ENCODE measurements at places on chromosomes 7 and 10.

- DNase-seq, result no peak
These were observed 4.5 kb downstream of the TRIL start for GRCh38 chr7:28953633-28954032.

- DNase-seq, result no peak
These were observed 517.5 kb downstream of the KIF20B start for GRCh38 chr10:90218846-90219245.

DNA sequence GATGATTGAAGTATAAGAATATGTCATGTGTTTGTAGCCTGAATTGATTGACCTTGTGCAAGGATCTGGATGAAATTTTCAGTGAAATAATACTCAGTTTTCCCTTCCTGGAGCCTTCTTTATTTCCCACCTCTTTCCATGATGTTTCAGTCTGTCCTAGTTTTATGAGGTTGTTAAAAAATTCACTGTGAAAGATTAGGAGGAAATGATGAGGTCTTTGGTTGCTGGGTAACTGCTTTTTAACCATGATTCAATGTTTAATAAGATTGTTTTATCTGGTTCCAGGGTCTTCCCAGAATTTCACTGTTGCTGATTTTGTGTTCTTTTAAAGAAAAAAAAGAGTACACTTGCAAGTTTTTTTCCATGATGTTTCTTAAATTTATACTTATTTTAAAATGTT is 221.5 kb downstream of the MBL2 start:
- DNase-seq, result no peak

DNA sequence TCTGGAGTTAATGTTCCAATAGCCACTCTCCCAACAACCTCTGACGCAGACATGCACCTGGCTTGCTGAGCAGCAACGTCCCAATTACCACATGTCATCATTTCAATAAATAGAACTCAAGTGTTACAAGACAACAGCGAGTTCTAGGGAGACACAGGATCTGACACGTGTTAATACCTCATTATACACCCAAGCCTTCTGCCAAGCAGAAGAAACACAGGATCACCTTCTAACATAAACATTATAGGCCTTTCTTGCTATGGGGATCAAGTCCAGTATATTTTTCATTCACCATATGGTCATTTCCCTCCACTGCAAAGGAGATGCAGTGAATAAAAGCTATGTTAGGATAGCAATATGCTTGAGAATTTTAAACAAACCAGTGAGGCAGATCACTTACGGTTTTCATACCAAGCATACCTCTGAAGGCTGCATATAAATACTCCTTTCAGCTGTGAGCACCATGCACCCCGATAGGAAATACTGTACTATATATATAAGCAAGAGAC is 74.2 kb downstream of the JAZF1 start:
- DNase-seq, result no peak

GRCh38 chr10:17744341-17744861 is 7.6 kb upstream of the TMEM236 start:
- DNase-seq, result no peak

DNA sequence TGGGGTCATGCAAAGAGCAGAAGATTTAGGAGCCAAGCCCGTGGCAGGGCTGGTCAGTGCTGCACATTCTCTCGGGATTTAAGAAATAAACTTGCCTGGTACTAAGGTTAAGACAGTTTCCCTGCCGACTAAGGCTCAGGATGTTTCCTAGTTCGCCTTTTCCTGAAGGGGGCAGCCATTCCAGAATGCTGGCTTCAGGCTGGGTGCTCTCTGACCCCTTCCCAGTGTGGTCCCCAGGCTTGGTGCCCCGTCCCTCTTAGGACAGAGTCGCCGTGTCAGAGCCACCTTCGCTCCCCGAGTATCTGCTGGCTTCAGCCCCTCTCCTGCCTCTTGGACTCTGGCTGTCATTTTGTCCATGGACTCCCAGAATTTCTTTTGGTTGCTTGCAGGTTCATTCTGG is 117.2 kb downstream of the ELFN1 start:
- DNase-seq, result no peak

- peak; percentile 41 for DNase-seq
These were observed 72.1 kb upstream of the LYZL2 start for GRCh38 chr10:30701451-30702173.

DNA sequence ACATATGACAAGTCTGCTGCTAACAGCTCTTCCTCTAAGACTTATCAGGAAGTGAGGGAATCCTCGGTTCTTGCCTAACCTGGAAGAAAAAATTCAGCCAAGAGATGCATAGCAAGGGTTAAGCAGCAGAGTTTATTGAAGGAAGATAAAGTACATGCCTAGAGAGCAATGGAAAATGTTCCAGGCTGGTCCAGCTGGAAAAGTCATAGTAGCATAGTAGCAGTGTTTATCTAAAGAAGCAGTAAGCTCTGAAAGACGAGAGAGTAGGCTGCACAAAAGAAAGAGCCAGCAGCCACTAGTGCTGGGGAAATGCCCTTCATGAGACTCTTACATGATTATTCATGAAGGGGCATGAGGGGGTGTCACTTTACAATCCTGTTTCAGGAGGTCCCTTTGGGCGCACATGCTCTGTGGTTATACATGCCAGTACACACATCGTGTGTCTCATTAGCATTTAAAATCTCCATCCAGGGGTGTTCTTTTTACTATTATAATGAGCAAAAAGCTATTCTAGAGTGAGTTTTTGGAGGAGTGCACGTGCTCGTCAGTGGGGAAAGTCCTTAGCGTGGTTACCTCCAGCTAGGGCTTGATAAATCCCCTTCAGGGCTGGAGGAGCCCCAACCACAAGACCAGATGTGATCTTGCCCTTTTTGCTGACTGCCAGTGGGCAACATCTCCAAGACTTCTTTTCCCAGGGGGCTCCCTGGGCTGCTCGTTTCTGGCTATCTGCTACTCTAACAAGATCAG is 716.1 kb downstream of the PARD3 start:
- DNase-seq, result no peak

DNA sequence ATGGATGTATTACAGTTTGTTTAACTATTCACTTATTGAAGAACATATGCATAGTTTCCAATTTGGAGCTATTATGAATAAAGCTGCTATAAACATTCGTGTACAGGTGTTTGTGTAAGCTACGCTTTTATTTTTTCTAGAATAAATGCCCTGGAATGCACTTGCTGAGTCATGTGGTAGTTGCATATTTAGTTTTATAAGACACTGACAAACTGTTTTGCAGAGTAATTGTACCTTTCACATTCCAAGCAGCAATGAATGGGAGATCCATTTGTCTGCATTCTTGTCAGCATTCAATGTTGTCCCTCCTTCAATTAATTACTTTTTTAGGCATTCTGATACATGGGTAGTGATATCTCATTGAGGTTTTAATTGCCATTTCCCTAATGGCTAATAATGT is 373.6 kb upstream of the GHITM start:
- DNase-seq, result no peak

GRCh38 chr10:49220031-49220430 is 31.8 kb upstream of the TMEM273 start:
- no peak for DNase-seq
